ENCODE measurements at places on chromosomes 4 and X. TPM values are rescaled to one million over a fixed set of nuclear protein-coding genes. Genes with fewer than 3 reads are reported as not detected.

DNA sequence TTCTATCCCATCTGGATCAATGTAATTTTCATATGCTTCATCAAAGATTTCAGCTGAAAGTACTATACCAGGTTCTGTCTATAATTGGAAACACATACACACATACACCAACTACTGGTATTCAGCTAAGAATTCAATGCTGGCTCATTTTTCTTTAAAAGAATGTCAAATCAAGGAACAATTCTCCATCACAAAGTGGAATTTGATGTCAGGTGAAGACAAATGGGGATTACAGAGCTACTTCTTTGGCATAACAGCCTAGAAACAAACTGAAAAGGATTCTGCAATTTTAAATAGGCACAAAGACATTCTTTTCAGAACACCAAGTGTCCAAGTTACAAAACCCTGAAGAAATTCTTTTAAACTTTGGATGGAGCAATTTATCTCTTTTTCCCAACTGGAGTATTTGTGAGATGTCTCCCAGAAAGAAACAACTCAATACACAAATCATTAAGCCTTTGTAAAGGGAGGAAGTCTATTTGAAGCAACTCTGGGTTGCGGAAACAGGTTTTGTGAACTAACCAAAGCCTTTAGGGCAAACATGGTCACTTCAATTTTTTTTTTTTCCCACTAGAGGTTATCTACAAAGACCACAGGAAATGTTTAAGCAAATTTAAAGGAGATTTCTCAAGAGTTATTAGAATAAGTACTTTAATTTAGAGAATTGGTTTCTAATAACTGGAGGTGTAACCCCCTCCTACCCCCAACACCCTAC lies 1.9 kb upstream of the FAM9C start:
- no peak for DNase-seq
- H3K36me3 ChIP-seq, result no peaks in the 10 kb centered on the region
- H3K4me3 ChIP-seq, result no peak overlapping the region
- H3K27me3 ChIP-seq, result no peaks in the 10 kb centered on the region
- peaks cover 16% of the 10 kb centered on the region for H3K4me1 ChIP-seq
- H3K27ac ChIP-seq, result no peak overlapping the region

DNA sequence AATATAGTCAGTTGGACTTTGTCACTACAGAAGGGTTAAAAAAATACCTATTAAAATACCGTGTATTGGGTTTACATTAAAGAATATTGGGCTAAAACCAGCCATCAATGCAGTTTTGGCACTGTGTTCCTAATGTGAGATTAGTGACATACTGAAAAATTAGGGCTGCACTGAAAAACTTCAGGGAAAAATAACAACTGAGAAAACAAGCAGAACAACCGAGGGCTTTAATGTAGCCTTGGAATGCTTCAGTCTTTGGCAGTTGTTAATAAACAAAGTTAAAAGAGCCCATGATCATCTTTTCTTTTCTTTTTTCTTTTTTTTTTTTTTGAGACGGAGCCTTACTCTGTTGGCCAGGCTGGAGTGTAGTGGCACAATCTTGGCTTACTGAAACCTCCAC lies 12.4 kb downstream of the STAG2 start:
- H3K27ac ChIP-seq, result no peak overlapping the region
- no peak for DNase-seq
- H3K36me3 ChIP-seq, result no peaks in the 10 kb centered on the region
- H3K4me1 ChIP-seq, result peaks cover 30% of the 10 kb centered on the region

DNA sequence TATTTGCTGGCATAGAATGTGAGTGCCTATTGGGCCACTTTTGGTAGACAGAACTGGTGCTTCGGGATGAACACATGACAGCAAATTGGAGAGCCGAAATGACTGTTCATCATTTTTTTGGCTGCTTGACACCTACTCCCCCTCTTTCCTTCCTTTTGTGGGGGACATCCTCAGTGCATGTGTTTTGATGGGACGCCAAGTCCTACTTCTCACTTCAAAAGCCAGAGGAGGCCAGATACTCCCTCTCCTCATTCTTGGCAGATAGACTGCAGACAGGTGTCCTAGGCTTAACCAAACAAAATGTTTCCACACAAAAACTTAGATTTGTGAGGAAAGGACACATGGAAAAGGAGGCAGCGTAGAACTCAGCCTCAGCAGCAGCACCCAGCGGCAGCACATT lies 62.4 kb downstream of the DCHS2 start:
- no peaks in the 10 kb centered on the region for H3K36me3 ChIP-seq
- H3K27me3 ChIP-seq, result no peaks in the 10 kb centered on the region
- H3K27ac ChIP-seq, result no peak overlapping the region

DNA sequence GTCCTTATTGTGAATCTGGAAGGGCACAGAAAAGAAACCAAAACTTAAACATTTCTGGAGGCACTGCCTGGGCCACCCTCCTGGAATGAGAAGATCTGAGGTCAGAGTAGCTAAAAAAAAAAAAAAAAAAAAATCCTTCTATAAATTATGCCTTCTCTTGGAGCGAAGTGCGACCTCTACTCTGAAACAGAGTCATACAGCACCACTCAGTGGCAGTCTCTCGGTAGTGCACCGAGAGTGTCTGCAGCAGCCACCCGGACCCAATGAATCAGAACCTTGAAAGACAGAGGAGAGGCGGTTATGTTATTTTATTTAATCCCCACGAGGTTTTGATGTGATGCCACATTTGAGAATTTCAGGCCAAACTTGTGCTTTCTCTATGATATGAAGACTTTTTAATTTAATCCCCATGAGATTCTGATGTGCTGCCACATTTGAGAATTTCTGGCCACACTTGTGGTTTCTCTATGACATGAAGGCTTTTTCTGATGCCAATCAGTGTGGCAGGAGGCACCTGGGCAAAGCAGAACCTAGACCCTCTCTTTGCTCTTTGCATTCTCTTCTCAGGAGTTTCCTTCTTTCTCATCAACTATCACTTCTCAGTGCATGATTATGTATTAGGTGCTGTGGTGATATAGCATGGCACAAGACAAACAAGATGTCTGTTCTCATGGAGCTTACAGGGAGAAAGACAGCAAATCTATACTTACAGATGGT lies 5.6 kb upstream of the CT47C1 start:
- H3K27ac ChIP-seq, result no peak overlapping the region
- DNase-seq, result peak; percentile 66
- H3K4me1 ChIP-seq, result peaks cover 11% of the 10 kb centered on the region
- H3K27me3 ChIP-seq, result no peaks in the 10 kb centered on the region
- H3K36me3 ChIP-seq, result no peaks in the 10 kb centered on the region

The SLC6A14 gene
- total RNA-seq, result not detected

The SH3D19 gene
- not detected for total RNA-seq

The LETM1 gene
- total RNA-seq, result 44.8 TPM

The EPGN gene
- 0.32 TPM for total RNA-seq

All from B cell (primary cell).